ENCODE measurements at places on chromosomes 16 and 17. TPM values are rescaled to one million over a fixed set of nuclear protein-coding genes. Genes with fewer than 3 reads are reported as not detected.

DNA sequence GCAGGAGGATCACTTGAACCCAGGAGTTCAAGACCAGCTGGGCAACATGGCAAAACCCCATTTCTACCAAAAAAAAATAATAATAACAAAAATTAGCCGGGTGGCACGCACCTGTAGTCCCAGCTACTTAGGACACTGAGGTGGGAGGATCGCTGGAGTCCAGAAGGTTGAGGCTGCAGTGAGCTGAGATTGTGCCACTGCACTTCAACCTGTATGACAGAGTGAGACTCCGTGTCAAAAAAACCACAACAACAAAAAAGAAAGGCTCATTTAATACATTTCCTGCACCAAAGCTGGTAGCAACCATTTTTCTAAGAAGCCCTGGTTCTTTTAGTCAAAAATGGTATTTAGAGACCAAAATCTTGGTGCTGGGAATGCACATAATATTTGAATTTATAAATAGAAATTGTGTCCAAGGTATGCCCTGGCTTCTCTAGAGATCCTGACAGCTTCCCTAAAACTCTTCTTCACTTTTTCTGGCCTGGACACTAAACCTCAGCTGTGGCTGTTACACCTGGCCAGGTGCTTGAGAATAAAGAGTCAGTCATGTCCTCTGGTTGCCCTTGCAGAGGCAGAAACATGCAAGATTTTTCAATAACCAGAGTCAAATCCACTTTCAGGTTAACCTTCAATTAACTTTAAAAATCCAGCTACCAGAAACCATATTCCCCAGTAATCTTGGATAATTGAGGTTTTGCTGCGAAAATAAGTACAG is 35.9 kb downstream of the SCNN1B start:
- no peak overlapping the region for H3K27ac ChIP-seq
- H3K4me3 ChIP-seq = no peak overlapping the region
- no peaks in the 10 kb centered on the region for H3K36me3 ChIP-seq
- no peak for DNase-seq
- H3K27me3 ChIP-seq = peaks cover 3% of the 10 kb centered on the region

The CD300LF gene
- total RNA-seq = not detected

DNA sequence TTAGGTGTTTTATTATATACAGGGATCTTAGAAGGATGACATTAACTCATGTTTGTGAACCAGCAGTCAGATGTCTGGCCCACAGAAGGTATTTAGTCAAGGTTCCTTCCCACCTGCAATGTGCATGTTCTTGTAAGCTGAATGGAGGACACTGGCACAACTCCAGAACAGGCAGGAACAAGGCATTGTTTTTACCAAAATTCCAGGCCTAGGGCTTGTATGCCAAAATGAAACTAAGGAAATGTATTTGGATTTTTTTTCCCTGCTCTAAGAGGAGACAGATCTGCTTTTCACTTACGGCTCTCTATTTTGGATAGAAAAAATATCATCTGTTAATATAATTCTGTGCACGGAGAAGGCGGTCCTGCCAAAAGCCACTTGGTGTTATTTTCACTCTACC is 312.5 kb downstream of the GRIN2A start:
- H3K4me3 ChIP-seq = no peak overlapping the region
- H3K27me3 ChIP-seq = no peaks in the 10 kb centered on the region
- no peaks in the 10 kb centered on the region for H3K36me3 ChIP-seq
- no peak overlapping the region for H3K27ac ChIP-seq
- no peaks in the 10 kb centered on the region for H3K4me1 ChIP-seq
- DNase-seq = no peak

- no peak overlapping the region for H3K27ac ChIP-seq
- DNase-seq = no peak
- H3K27me3 ChIP-seq = no peaks in the 10 kb centered on the region
- H3K36me3 ChIP-seq = no peaks in the 10 kb centered on the region
Observed at GRCh38 chr17:41627316-41628072, 3.1 kb upstream of the KRT17 start.

The HOXB3 gene
- 1.4 TPM for total RNA-seq

The SERPINF2 gene
- 0.11 TPM for total RNA-seq

- no peak for DNase-seq
- no peaks in the 10 kb centered on the region for H3K27me3 ChIP-seq
- no peaks in the 10 kb centered on the region for H3K4me1 ChIP-seq
- H3K27ac ChIP-seq = no peak overlapping the region
- no peaks in the 10 kb centered on the region for H3K36me3 ChIP-seq
Observed at GRCh38 chr16:51719376-51719775, 568.3 kb upstream of the SALL1 start.

DNA sequence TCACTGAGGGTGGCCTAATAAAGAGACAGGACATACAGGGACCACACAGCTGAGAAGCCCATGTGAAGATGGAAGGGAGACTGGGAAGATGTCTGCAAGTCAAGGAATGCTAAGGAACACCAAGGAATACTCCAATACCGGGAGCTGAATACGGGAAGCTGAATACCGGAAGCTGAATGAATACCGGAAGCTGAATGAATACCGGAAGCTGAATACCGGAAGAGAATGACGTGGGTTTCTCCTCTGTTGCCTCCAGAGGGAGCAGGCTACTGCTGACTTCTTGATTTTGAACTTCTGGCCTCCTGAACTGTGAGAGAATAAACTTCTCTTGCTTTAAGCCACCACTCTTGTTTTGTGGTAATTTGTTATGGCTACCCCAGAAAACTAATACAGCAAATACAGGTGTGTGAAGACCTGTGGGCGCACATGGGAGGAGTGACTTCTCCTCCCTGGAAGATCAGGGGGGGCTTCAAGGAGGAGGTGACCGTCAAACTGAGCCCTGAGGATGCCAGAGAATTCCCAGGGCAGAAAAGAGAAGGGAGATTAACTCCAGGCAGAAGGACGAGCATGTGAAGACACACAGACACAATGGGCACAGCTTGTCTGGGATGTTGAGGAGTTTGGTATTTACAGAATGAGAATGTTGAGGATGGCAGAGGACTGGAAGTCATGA is 259.9 kb downstream of the IRF8 start:
- DNase-seq = no peak
- H3K27ac ChIP-seq = no peak overlapping the region
- no peaks in the 10 kb centered on the region for H3K4me1 ChIP-seq

GRCh38 chr16:81629034-81629802 is 149.9 kb upstream of the PLCG2 start:
- peaks cover 57% of the 10 kb centered on the region for H3K4me1 ChIP-seq
- DNase-seq = peak; percentile 33
- H3K4me3 ChIP-seq = no peak overlapping the region

GRCh38 chr17:81537343-81537855 is 9.2 kb downstream of the FSCN2 start:
- no peak overlapping the region for H3K27ac ChIP-seq
- H3K27me3 ChIP-seq = peaks cover 17% of the 10 kb centered on the region
- H3K4me1 ChIP-seq = no peaks in the 10 kb centered on the region
- peaks cover 2% of the 10 kb centered on the region for H3K36me3 ChIP-seq
- peak; percentile 54 for DNase-seq

- H3K36me3 ChIP-seq = no peaks in the 10 kb centered on the region
- no peak overlapping the region for H3K27ac ChIP-seq
- H3K4me3 ChIP-seq = no peak overlapping the region
- peaks cover 8% of the 10 kb centered on the region for H3K27me3 ChIP-seq
- H3K4me1 ChIP-seq = no peaks in the 10 kb centered on the region
- no peak for DNase-seq
Observed at GRCh38 chr17:66952031-66952524, 12.4 kb upstream of the CACNG4 start.

The GP2 gene
- not detected for total RNA-seq

The CDH13 gene
- total RNA-seq = not detected

The MT1G gene
- 35.9 TPM for total RNA-seq

The PRAC2 gene
- not detected for total RNA-seq

- peaks cover 2% of the 10 kb centered on the region for H3K27me3 ChIP-seq
- no peak overlapping the region for H3K4me3 ChIP-seq
- H3K27ac ChIP-seq = no peak overlapping the region
Observed at GRCh38 chr17:70636517-70637133, 467.3 kb downstream of the KCNJ2 start.

The FAM222B gene
- 14.7 TPM for total RNA-seq

The SLC2A4 gene
- total RNA-seq = 0.25 TPM

The CCL8 gene
- total RNA-seq = not detected

The KRT35 gene
- total RNA-seq = not detected

DNA sequence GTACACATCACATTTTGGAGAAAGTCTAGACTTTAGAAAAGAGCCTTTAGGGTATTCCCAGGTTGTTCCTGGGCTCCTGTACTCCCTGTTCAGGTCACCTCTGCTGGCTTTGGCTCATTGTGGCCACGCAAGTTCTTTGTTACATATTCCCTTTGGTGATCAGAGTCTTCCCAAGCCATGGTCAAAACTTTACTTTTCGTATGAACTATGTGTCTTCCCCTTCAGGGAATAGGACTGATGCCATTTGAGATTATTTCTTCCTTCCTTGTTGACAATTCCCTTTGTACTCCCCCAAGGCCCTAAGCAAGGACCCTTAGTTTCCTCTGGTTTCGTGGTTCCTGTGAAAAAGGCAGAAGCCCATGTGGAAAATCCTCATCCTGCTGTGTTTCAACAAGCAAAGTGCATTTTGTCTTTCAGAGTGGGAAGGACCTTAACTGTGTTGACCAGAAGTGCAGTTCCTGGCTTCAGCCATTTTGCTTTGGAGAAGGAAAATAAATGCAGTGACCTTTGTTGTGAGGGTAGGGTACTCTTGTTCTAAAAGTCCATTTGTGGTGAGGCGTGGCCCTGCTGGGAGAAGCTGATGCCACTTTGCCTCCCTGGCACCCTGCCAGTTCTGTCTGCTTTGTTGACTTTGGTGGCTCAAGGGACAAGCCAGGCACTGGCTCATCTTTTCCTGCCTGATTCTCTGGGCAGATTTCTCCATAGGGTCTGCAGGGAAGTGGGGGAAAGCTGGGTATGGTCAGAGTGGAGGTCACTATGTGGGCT is 55.1 kb downstream of the ZNRF1 start:
- H3K4me1 ChIP-seq = peaks cover 4% of the 10 kb centered on the region
- no peaks in the 10 kb centered on the region for H3K27me3 ChIP-seq
- DNase-seq = no peak
- H3K27ac ChIP-seq = no peak overlapping the region
- H3K36me3 ChIP-seq = no peaks in the 10 kb centered on the region
- no peak overlapping the region for H3K4me3 ChIP-seq

GRCh38 chr16:67458121-67458641 is 22.8 kb downstream of the ATP6V0D1 start:
- H3K27ac ChIP-seq = no peak overlapping the region
- no peaks in the 10 kb centered on the region for H3K27me3 ChIP-seq
- no peak overlapping the region for H3K4me3 ChIP-seq

GRCh38 chr17:53134548-53134947 is 688.2 kb upstream of the KIF2B start:
- DNase-seq = no peak
- no peaks in the 10 kb centered on the region for H3K27me3 ChIP-seq
- H3K4me1 ChIP-seq = no peaks in the 10 kb centered on the region
- H3K4me3 ChIP-seq = no peak overlapping the region
- H3K36me3 ChIP-seq = no peaks in the 10 kb centered on the region
- no peak overlapping the region for H3K27ac ChIP-seq

The ADAM11 gene
- total RNA-seq = 0.07 TPM

DNA sequence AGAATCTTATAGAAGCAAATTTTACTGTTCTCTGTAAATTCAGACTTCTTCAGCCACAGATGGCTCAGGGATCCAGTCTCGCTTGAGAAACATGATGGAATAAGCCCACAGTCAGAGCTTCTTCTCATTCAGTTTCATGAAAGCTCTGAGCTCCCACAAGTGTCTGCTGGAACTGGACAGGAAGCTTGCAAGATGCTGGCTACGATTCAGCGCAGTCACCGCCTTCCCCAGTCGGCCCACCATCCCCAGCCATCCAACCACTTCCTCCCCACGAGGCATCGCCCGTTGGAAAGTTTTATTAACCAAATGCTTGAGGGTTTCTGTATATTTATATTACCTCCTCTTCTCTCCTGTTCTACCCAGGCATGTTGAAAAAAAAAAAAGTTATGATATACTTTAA is 171.7 kb downstream of the ZFHX3 start:
- no peaks in the 10 kb centered on the region for H3K36me3 ChIP-seq
- no peak overlapping the region for H3K27ac ChIP-seq
- H3K4me3 ChIP-seq = no peak overlapping the region
- DNase-seq = peak; percentile 58
- H3K27me3 ChIP-seq = peaks cover 3% of the 10 kb centered on the region
- peaks cover 16% of the 10 kb centered on the region for H3K4me1 ChIP-seq

- no peaks in the 10 kb centered on the region for H3K27me3 ChIP-seq
- H3K4me1 ChIP-seq = peaks cover 47% of the 10 kb centered on the region
- H3K36me3 ChIP-seq = peaks cover 41% of the 10 kb centered on the region
- peak overlapping the region; percentile 99 for H3K4me3 ChIP-seq
- DNase-seq = peak; percentile 75
Observed at GRCh38 chr16:66933776-66934137, 445 bp downstream of the CIAO2B start.

DNA sequence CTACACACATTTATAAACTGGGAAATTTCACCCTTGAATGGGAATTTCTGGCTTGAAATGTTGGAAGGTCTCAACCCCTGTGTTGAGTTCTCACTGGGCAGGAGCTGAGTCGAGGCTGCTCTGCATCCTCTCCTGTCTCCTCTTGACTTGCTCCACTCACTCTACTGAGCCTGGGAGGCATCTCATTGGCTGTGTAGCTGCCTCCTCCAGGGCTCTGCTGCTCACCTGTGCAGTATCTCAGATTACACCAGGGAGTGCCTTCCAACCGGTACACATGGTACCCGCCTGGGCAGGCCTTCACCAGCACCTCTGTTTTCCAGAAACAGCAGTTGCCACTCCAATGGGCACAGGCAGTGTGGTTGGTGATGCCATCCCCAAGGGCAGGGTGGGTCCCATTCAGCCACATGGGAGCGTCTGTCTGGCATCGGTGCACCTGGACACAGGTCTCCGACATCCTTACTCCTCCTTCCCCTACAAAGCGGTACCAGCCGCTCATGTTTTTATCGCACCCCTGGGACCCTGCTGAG is 3.7 kb downstream of the GP2 start:
- no peaks in the 10 kb centered on the region for H3K36me3 ChIP-seq
- DNase-seq = no peak
- H3K27me3 ChIP-seq = no peaks in the 10 kb centered on the region
- H3K4me3 ChIP-seq = no peak overlapping the region

DNA sequence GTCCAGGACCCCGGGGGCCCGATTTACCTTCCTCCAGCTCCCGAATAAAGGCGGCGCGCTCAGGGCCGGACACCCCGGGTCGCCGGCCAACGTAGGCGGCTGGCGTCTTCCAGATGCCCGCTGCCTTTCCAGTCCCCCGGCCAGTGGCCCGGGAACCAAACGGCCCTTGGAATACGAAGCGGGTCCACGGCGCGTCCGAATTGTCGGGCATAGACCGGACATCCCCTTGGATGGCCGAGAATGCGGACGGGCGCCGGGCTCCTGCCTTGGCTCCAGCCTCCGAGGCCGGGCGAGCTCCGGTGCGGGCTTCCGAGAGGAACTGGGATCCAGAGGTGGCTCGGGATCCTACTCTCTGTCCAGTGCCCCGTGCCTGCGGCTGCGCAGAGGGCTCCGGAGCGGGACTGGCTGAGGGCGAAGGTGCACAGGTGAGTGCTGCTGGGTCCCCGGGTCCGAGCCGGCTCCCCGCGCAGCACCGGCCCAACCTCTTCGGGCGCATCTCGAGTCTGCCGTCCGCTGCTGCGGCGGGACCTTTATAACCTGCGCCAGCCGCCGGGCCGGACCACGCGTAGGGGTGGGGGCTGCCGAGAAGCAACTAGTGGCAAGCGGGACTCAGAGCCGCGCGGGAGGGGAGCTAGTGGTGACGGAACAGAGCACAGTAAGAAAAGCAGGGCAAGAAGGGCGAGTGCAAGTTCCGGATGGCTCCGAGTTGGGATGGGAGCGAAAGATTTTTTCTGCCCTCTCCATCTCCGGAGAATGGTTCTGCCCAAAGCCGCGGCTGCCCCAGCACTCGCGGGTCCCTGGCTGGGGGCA is at the start of gene HAP1:
TSS of gene HAP1 (minus strand) at position 505 of the 810 bp plus-strand sequence. CDS start at position 496, 9 bp downstream.
- H3K4me3 ChIP-seq = no peak within 1 kb of the TSS
- peak; percentile 26 for DNase-seq
- no peaks in the 10 kb centered on the region for H3K36me3 ChIP-seq

The RAB40B gene
- total RNA-seq = 3.4 TPM

The HLF gene
- 0.72 TPM for total RNA-seq

Data from activated CD8-positive, alpha-beta T cell treated with anti-CD3 and anti-CD28 coated beads for 36 hours (primary cell).